IPS DF 6.9 (cell line): ENCODE measurements at places on chromosomes 7 and 10.

DNA sequence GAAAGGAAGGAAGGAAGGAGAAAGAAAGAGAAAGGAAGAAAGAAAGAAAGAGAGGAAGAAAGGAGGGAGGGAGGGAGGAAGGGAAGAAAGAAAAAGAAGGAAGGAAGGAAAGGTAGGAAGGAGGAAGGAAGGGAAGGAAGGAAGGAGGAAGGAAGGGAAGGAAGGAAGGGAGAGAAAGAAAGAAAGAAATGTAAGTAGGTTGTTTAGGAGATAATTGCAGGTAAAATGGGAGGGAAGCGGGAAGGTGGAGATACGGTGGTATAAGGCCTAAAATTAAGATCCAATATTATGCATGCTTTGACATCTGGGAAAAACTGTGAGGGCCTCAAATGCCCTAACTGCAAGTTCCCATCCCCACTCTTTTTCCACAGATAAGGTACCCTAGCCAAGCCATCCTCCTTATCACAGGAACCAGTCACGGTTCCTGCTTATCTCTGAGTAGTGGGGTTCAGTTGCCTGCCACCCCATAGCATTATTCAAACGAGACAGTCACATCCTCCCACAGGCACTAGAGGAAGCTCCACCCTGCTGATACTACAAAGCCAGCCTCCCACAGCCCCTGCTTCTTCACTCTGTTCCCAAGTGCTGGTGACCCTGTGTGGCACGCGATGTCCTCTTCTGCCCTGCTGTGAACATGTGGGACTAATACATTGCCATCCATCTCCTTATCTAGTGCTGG is 28.7 kb downstream of the ST8SIA6 start:
- H3K4me1 ChIP-seq = no peaks in the 10 kb centered on the region
- no peak overlapping the region for H3K4me3 ChIP-seq
- no peak overlapping the region for H3K27ac ChIP-seq
- no peaks in the 10 kb centered on the region for H3K36me3 ChIP-seq
- no peaks in the 10 kb centered on the region for H3K27me3 ChIP-seq

GRCh38 chr7:20402747-20403230 is 72.1 kb downstream of the ITGB8 start:
- H3K27me3 ChIP-seq = no peaks in the 10 kb centered on the region
- H3K4me3 ChIP-seq = no peak overlapping the region
- no peak overlapping the region for H3K27ac ChIP-seq
- H3K36me3 ChIP-seq = no peaks in the 10 kb centered on the region
- H3K4me1 ChIP-seq = no peaks in the 10 kb centered on the region

- H3K27me3 ChIP-seq = no peaks in the 10 kb centered on the region
- DNase-seq = no peak
- no peak overlapping the region for H3K27ac ChIP-seq
- H3K36me3 ChIP-seq = no peaks in the 10 kb centered on the region
Observed at GRCh38 chr7:84297616-84298015, 103.0 kb upstream of the SEMA3A start.

DNA sequence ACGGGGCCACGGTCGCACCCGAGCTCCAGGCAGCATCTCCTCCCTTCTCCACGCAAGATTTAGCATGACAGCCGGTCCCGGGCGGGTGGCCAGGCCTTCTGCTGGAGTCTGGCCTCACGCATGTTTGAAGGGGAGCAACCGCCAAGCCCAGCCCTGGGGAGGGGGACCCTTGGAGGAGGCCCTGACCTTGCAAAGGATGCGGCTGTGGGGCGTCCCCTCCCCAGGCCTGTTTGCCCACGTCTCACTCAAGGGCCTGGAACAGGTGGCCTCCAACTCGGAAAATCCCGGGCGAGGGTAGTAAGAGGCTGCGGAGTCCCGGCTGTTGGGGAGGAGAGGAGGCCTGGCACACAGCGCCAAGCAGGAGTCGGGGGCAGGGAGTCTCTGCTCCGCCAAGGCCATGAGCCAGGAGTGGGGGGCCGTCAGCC is 50.6 kb upstream of the DPYSL4 start:
- no peaks in the 10 kb centered on the region; the same call in 1 of the 2 replicates for H3K36me3 ChIP-seq
- no peaks in the 10 kb centered on the region for H3K27me3 ChIP-seq
- H3K4me1 ChIP-seq = no peaks in the 10 kb centered on the region

GRCh38 chr7:99478464-99479440 is 6.1 kb downstream of the ZNF789 start:
- H3K27me3 ChIP-seq = no peaks in the 10 kb centered on the region
- peaks cover 2% of the 10 kb centered on the region; the same call in 1 of the 2 replicates for H3K36me3 ChIP-seq
- DNase-seq = no peak
- no peak overlapping the region for H3K4me3 ChIP-seq
